ENCODE measurements at places on chromosomes 12 and 14.
A peak's percentile ranks its signal among the peaks of the same experiment; 100 is the strongest.

- DNase-seq: peak; percentile 49
Measured at GRCh38 chr12:1972260-1972659, 32.0 kb downstream of the DCP1B start.

GRCh38 chr14:102557434-102558226, 34.8 kb upstream of the RCOR1 start:
- no peak for DNase-seq

- no peak for DNase-seq
Measured at GRCh38 chr14:105884808-105885281, 358.5 kb downstream of the TMEM121 start.

- DNase-seq: no peak
Measured at GRCh38 chr12:3922033-3922432, 48.8 kb upstream of the PARP11 start.

DNA sequence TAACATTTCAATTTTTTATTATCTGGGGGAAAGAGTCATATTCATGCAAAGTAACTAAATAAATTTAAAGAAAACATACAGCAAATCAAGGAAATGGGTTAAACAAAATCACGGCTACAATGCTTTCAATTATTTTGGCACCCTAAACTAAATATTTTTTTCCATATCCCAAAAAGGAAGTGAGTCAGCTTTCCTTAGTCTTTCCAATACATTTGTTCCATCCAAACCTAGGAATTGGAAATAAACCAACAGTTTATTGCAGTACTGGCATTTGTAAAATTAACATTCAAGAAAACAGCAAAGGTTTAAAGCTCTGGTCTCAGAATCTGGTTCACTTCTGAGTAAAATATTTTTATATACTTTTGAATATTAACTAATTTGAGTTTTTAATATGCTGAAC, 89.2 kb downstream of the BCL2L14 start:
- DNase-seq: peak; percentile 6

GRCh38 chr12:58703866-58704265, 216.4 kb downstream of the LRIG3 start:
- peak; percentile 15 for DNase-seq

- DNase-seq: peak; percentile 52
Measured at GRCh38 chr12:65886996-65887395, 62.7 kb downstream of the HMGA2 start.

GRCh38 chr12:85996280-85996679, 122.2 kb downstream of the NTS start:
- DNase-seq: no peak

- DNase-seq: no peak
Measured at GRCh38 chr14:105374389-105374788, 23.9 kb upstream of the TEX22 start.

DNA sequence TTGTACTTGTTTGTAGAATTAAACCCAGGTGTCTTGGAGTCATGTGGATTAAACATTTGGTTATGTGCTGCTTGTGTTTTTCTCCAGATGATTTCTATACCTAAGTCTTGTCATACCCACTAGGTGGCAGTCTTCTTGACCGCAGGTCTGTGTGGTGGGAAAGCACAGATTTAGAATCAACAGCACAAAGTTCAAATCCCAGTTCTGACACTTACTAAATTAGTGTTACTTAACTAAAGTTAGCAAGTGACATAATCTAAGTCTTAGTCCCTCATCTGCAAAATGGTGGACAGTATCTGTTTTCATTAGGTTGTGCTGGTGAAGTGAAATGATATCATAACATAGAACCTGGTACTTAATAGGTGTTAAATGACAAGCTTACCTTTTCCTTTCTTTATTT, 151.0 kb upstream of the ARHGAP5 start:
- peak; percentile 46 for DNase-seq

DNA sequence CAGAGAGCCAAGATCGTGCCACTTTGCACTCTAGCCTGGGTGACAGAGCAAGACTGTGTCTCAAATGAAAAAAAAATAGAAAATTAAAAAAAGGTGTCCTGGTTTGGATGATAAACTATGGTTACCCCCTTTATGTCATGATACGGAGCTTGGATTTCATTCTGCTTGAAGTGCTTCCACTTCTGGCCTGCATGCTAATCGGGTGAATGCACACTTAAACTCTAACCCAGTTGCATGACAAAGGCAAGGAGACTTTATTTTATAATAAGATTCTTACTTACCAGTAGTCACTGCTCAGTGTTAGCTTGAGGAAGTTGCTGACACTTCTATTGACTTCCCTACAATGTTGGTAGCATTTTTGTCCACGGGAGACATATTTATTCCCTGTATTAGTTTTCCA, 24.3 kb downstream of the CFAP54 start:
- DNase-seq: no peak

DNA sequence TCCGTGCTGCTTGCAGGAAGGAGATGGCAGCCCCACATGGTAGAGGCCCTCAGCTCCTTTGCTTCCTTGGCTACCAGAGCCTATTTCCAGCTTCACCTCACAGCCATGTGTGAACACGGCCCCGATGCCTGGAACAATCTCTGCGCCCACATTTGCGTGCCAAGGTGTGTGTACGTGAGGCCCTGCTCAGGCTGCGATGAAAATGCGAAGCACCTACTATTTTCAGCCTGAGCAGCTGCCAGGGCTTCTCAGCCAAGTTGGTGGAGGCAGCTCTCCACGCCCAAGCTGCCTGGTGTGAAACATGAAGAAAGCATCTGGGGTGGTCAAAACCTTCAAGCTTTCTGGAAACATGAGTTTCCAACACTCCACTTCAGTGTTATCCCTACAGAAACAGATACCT, 177.8 kb upstream of the EGLN3 start:
- DNase-seq: no peak

DNA sequence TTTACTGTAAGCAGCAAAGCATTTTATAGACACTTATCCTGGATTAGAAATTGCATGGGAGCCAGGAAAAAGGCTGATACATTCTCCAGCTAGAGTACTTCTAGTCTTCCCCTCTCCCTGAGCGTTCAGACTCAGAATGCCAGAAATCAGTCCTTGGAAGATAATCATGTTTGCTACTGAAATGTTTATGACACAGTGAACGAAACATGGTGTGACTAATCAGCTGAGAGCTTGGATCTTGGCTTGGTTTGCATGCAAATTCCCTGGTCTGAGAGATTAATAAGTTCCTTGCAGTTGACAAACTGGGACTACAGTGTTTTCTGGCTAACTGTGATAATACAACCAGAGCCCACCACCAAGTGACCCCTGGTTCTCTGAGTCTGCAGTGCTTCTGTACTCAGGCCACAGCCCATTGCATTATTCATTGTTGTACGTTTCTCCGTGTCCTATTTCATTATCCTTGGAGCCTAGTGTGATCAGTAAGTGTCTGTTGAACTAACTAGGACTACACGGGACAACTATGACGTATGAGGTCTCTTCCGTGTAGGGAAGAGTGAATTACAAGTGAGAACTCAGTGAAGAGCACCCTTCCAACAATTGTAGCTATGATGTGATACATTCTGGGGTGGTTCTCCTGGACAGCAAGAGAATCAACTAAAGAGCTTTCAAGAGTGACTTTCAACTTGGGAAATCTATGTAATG, 34.6 kb upstream of the EVL start:
- DNase-seq: peak; percentile 71

DNA sequence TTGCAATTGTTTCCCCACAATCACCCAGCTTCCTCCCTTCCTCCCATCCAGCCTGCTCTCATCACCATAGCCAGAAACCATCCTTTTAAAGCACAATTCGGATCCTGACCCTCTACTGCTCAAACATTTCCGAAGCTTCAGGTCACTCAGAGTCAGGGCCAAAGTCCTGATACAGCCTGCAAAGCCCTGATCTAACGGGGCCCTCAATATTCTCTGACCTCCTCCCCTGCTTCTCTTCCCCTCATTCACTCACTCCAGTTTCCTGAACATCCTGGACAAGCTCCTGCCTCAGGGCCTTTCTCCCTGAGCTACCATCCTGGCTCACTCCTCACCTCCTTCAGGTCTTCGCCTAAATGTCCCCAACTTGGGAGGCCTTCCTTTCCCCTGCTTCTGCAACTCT, 46.1 kb downstream of the PITPNM2 start:
- DNase-seq: no peak

GRCh38 chr12:122946690-122947341, 19.4 kb downstream of the ABCB9 start:
- peak; percentile 100 for DNase-seq

GRCh38 chr14:81519200-81520011, 14.2 kb downstream of the SEL1L start:
- peak; percentile 6 for DNase-seq

DNA sequence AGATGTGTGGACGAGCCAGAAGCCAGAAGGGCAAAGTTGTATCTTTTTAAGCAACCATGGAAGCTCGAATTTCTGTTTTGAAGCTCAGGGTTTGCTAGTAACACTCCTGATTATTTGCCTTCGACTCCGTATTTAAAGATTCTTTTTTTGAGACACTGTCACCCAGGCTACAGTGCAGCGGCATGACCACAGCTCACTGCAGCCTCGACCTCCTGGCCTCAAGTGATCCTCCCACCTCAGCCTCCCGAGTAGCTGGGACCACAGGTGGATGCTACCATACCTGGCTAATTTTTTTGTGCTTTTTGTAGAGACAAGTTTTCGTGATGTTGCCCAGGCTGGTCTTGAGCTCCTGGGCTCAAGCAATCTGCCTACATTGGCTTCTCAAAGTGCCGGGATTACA, 18.7 kb upstream of the OASL start:
- no peak for DNase-seq

- no peak for DNase-seq
Measured at GRCh38 chr12:97397008-97397407, 65.6 kb upstream of the RMST start.

DNA sequence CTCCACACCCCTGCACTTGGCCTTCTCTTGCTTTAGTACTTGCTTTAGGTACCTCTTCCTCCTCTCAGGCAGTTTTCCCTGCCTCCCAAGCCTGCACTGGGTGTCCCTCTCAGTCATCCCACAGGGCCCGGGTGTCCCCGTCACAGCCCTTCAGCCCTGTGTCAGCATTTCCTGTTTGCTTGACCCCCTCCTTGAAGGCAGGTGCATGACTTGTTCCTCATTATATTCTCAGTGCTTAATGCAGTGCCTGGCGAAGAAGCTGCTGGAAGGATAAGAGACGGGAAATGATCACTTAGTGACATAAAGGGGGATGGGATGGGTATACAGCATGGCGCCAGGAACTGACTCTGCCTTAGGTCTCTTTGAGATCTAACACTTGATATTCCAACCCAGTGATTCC, 61.5 kb downstream of the IQSEC3 start:
- DNase-seq: no peak

GRCh38 chr14:75259510-75259855, 19.1 kb upstream of the FOS start:
- peak; percentile 56 for DNase-seq

DNA sequence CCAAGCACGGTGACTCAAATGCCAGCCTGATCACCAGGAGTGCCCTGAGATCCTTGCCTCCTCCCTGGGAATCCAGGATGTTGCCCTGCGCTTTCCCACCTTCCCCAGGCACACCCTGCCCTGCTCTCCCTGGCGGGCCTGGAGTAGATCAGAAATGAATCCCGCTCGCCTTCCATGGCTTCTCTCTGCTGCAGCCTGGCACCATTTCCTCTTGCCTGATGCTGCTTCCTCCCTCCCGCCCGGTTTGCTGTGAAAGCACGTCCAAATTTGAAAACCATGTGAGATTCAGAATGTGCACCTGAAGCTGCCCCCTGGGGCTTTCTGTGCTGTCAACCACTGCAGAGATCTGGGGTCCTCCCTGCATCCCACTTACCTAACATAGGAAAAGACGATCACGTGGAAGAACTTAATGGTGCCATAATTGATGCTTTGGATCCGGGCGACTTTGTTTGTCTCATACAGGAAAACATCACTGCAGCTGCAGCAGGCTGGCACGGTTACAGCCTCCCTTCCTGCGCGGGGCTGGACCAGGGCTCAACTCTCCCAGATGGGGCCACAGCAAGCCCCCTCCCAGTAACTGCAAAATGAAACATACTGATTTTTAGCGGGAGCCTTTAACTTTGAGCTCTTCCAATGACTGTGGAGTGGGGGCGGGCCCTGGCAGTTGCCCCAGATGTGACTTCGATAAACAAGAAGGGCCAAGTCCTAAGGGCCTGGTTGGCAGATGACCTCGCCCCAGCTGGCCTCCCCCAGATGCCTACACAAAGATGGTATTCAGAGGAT, 24.9 kb upstream of the C12orf76 start:
- DNase-seq: peak; percentile 59

- DNase-seq: no peak
Measured at GRCh38 chr12:90207799-90208198, 499.2 kb upstream of the ATP2B1 start.

GRCh38 chr12:53195516-53196420, 11.3 kb downstream of the ITGB7 start:
- DNase-seq: no peak

DNA sequence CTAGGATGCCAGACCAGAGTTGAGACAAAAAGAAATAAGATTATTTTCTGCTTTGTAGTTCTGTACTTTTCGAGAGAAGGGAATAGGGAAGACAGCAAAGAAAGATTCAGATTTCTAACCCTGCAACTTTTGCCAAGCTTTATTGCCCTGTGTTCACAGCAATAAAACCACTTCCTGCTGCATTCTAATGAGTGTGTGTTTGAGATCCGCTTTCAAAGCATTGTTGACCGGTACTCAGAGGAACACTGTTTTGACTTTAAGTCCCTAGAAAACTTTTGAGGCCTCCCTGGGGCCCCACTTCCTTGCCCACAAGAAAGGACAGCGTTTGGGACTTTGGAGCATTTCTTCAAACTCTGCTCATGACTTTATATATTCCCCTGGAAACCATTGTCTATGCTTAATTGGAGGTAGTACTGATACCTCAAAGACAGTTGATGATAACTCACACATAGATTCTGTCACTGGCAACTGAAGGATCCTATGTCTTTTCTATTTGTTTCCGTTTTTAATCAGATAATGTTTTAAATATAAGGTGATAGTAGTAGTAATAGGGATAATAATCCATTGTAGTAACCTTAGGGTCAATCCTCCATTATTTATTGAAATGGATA, 1.3 kb downstream of the RNASE6 start:
- DNase-seq: peak; percentile 5

DNA sequence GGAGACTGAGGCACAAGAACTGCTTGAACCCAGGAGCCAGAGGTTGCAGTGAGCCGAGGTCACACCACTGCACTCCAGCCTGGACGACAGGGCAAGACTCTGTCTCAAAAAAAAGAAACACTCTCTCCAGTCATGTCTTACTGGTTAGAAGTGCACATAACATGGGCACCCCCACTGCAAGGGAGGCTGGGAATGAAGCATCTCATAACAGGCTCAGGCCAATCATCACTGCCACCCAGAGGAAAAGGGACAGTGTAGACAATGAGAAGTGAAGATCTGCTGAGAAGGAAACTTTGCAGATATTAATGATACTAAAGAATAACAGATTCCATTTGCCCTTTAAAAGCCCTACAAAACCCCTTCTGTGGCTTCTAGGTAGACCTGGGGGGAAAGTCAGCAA, 66.9 kb downstream of the ITPK1 start:
- no peak for DNase-seq

DNA sequence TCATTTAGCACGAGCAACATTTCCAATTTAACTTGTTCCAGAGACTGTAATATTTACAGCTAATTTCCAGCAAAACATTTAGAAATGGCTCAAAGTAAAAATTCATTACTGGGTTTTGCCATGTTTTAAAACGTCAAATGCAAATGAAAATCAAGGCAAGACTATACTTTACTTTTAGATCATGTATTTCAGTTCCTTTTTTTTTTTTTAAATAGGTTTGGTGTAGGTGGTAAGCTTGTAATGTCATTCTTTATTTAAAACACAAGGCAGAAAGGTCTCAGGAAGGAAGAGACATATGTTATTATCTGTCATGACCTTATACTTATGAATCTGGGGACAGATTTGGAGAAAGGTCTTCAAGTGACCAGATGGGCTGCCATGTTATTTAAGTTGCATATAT, 54.1 kb downstream of the GRIP1 start:
- no peak for DNase-seq

GRCh38 chr12:26255893-26256645, 60.7 kb downstream of the SSPN start:
- no peak for DNase-seq
